Stimulated activated CD8-positive, alpha-beta memory T cell treated with anti-CD3 and anti-CD28 coated beads, Interleukin-2, amount 100 ng/mL, for 1 hour (primary cell): ENCODE measurements at places on chromosomes 11 and 22.
A peak's percentile ranks its signal among the peaks of the same experiment; 100 is the strongest.

GRCh38 chr22:37303821-37304274 is 21.5 kb downstream of the CYTH4 start:
- no peak for DNase-seq

- DNase-seq, result no peak
These were observed 133.6 kb downstream of the SHANK2 start for GRCh38 chr11:71118671-71119250.

GRCh38 chr11:67032830-67033551 is 10.1 kb downstream of the SYT12 start:
- no peak for DNase-seq

GRCh38 chr11:119100246-119100970 is 1.2 kb downstream of the DPAGT1 start:
- no peak for DNase-seq

- DNase-seq, result no peak
These were observed 20.4 kb downstream of the FAM168A start for GRCh38 chr11:73577496-73577917.

DNA sequence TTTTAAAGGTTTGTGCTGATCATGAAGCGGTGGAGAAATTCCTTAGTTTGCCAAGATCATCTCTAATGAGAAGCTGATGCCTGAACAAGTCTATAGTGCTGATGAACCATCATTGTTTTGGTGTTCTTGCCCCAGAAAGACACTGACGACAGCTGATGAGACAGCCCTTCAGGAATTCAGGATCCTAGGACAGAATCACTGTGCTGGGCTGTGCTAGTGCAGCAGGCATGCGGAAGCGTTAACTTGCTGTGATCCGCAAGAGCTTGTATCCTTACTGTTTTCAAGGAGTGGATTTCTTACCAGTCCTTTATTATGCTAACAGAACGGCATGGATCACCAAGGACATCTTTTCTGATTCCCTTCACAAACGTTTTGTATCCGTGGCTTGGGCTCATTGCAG is 104.1 kb downstream of the TBC1D22A start:
- no peak for DNase-seq

GRCh38 chr11:2269601-2270321 is 627 bp downstream of the ASCL2 start:
- DNase-seq, result no peak

DNA sequence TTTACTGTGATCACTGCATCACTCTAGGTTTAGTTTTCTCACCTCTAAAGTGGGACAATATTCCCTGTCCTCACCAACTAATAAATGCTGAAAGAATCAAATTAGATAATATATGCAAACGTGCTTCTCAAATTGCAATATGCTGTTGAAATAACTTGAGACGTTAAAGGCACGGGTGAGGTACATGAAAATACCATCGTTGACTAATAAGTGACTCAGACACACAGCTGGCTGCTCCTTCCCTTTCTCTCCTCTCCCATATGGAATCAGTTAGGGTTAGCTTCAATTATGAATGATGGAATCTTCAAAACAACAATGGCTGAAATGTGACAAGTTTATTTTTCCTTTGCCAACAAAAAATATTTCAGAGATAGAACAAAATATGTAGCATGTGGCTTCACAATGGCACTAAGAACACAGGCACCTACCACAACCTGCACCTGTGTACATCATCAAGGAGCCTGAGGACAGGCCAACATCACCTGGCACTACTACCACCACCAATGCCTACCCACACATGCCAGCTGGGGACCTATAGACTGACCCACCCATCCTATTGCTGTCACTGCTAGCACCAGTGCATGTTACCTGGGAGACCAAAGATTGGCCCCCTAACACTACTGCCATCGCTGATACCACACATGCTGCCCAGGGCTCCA is 13.7 kb downstream of the GDPD4 start:
- DNase-seq, result no peak

DNA sequence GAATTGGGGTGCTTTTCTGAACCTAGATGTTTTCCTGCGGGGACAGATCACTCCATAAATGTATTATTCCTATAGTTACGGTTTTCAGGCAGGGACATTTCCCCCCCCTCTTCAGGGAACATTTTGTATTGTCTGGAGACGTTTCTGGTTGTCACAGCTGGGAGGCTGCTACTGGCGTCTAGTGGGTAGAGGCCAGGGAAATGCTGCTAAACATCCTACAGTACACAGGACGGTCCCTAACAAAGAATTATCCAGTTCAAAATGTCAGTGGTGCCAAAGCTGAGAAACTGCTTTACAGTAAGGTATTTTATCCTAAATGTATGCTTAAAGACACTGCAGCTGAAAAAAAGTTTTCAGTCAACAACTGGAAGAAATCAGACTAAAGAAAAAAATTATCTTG is 19.4 kb downstream of the PIWIL4 start:
- no peak for DNase-seq

- no peak for DNase-seq
These were observed 10.6 kb downstream of the MYH9 start for GRCh38 chr22:36377022-36377631.

DNA sequence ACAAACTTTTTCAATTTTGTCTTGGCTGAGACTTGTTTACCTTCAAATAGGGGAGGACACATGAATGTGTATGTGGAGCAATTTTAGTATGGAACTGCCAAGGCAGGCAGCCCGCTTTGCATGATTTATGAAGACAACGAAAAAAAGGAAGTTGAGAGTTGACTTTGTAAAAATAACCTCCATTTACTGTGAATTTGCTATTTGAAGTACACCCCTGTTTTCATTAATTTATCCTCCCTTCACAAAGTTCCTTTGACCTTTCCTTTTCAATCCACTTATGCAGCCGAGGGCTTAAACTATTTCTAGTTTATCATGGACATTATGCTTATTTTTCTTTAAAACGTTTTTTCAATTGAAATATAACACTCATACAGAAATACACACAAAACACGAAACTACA is 369.6 kb upstream of the CADM1 start:
- no peak for DNase-seq

DNA sequence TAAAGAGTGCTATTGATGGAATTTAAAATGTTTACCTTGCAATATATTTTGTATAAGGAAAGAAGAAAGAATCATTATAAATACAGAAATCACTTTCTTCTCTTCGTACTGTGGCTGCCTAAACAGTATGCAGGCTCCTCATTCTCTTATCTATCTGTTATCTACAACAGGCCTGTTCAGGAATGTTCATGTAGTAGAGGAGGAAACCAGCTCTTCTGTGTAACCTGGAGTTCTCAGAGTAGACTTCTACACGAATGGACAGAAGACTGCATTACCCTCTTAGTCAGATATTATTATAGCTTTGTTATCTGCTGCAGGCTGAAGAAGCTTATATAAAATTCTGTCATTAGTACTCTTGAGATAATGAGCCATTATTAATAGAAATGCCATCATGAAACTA is 1225.9 kb upstream of the CNTN5 start:
- DNase-seq, result no peak

DNA sequence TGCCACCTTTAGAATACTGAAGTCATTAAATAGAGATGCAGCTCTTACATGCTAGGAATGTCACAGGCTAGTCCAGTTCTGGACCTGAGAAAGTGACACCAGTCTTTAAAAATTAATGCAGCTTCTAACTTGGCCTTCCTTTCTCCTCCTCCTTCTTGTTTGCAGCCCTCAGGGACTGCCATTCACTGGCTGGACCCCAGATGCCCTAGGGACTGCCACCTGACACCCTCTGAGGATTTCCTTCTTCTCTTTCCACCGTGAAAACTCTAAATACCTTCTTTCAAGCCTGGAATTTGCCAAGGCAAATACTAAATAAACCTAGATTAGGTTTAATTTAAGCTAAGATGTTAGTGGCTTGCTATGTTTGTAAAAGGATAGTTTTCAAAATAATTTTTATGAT is 78.4 kb downstream of the MUC15 start:
- no peak for DNase-seq

GRCh38 chr22:39839204-39839603 is 54.4 kb downstream of the ENTHD1 start:
- no peak for DNase-seq

- DNase-seq, result no peak
These were observed 46.8 kb downstream of the BRSK2 start for GRCh38 chr11:1436468-1437039.

- no peak for DNase-seq
These were observed 33.9 kb upstream of the TEAD1 start for GRCh38 chr11:12640355-12640754.

DNA sequence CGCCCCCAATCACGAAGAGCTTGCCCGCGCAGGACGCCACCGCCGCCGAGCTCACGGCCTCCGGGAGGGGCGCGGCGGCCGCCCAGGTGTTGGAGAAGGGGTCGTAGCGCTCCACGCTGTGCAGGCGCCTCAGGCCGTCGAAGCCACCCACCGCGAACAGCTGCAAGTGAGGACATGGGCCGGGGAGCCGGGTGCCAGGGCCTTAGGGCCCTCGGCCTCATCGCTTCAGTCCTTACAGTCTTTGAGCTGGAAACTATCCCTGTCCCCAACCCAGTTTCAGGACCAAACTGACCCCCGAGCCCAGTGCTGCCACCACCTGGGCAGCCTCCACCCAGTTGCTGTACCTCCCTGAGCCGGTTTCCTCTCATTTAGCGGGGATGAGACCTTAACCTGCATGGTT is 7.6 kb downstream of the KLHL35 start:
- no peak for DNase-seq

- no peak for DNase-seq
These were observed 17.0 kb upstream of the ST3GAL4 start for GRCh38 chr11:126338346-126339055.

DNA sequence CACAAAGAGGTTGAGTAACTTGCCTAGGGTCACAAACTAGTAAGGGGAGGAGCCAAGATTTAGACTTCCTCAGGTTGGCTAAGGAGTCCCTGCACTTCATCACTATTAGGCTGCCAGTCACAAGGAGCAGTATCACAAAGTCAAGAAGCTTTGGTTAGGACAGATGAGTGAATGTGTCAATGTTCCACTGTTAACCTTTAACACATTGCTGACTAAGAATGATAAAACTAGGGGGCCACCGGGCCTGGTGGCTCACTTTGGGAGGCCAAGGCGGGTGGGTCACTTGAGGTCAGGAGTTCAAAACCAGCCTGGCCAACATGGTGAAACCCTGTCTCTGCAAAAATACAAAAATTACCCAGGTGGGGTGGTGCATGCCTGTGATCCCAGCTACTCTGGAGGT is 32.0 kb downstream of the TMEM123 start:
- no peak for DNase-seq

DNA sequence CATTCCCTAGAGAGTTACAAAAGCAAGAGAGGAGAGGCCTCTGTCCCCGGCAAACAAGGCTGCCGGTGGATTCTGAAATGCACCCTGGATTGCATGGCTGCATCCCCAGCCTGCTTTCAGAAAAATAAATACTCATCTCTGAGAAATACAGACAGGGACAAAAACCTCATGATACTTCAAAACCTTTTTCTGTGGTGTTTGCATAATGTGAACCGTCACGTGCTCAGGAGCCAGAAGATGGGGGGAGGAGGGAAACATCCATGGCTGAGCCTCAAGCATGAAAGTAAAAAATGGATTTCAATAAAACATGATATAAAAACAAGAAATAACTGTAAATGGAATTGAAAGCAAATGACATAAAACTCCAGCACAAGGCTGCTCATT is 198.5 kb upstream of the NCAM1 start:
- no peak for DNase-seq

- DNase-seq, result no peak
These were observed 47.5 kb downstream of the IGLL5 start for GRCh38 chr22:22935056-22935545.

- DNase-seq, result no peak
These were observed 61.9 kb downstream of the BMAL1 start for GRCh38 chr11:13339195-13340153.

- DNase-seq, result peak; percentile 6
These were observed 27.8 kb upstream of the ZNRF3 start for GRCh38 chr22:28855355-28856094.

DNA sequence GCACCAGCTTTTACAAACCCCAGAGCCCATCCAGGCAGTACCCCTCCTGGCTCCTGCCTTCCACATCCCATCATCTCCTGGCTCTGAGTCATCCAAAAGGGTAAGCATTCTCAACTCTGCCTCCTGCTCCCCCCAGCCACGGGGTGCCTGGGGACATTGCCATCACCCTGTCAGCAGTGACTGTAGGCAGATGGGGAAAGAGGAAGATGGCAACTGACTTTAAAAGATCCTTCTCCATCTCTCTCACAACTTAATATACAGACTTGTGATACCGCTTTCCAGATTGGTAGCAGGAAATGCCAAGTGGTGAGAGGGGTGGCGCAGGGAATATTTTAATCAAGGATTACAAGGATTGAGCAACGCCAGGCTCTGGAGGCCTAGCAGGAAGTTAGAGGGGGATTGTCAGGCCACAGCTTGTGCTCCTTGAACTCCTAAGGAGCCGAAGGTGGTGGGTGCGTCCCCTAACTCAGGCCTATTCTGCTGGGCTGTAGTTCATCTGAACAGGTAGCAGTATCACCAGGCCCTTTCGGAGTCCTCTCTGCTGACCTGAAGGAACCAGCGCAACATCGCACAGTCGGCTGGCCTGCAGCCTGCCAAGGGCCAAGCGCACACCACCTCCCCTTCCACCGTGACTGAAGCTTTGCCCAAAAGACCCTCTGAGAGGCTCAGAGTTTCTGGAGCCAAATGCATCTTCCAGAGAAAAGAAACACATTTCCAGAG is 83.3 kb downstream of the ZC3H12C start:
- DNase-seq, result no peak

GRCh38 chr11:57513452-57513795 is 2.1 kb downstream of the SLC43A1 start:
- DNase-seq, result no peak

GRCh38 chr11:109023036-109023435 is 358.2 kb downstream of the DDX10 start:
- no peak for DNase-seq

GRCh38 chr11:9274499-9275258 is 9.5 kb upstream of the DENND5A start:
- DNase-seq, result no peak

GRCh38 chr11:124534051-124534450 is 9.4 kb downstream of the OR8B12 start:
- no peak for DNase-seq

- DNase-seq, result no peak
These were observed 7.0 kb upstream of the KCNE3 start for GRCh38 chr11:74474316-74474715.

- DNase-seq, result no peak
These were observed 99.8 kb upstream of the ALX4 start for GRCh38 chr11:44409558-44410236.

DNA sequence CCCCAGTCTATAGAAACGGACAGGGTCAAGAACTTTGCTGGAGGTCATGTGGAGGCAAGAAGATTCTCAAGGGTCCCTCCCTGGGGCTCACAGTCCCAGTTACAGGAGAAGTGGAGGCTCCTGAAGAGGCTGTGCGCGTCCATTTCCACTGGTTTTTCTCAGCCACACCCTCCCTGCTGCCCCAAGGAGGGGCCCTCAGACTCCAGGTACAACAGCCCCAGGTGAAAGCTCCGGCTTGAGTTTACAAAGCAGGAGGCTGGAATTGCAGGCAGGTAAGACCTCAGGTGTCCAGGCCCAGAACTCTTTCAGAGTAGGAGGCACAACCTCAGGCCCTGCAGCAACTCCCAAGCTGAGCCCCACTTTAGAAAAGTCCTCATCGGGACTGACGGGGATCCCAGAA is 3.1 kb downstream of the SHANK2 start:
- no peak for DNase-seq

GRCh38 chr11:1209371-1210057 is 13.4 kb upstream of the MUC5B start:
- no peak for DNase-seq

- DNase-seq, result no peak
These were observed 40.0 kb downstream of the RNF141 start for GRCh38 chr11:10500757-10501684.

- no peak for DNase-seq
These were observed 16.8 kb downstream of the ADAMTS15 start for GRCh38 chr11:130465263-130465662.

- DNase-seq, result no peak
These were observed 31.5 kb upstream of the RAB38 start for GRCh38 chr11:88206751-88207150.
